ENCODE measurements at places on chromosomes 7 and 10. TPM values are rescaled to one million over a fixed set of nuclear protein-coding genes. Genes with fewer than 3 reads are reported as not detected.

KMT2E gene
- total RNA-seq: 147 TPM

LAMB4 gene
- total RNA-seq: 3.1 TPM

PNPLA8 gene
- 43.0 TPM for total RNA-seq

ZNF398 gene
- 17.5 TPM for total RNA-seq

ZNF467 gene
- 4.2 TPM for total RNA-seq

TMEM184A gene
- total RNA-seq: 22.1 TPM

TCERG1L gene
- 0.31 TPM for total RNA-seq

WEE2 gene
- not detected for total RNA-seq
